Left colon (tissue), 2 donors: ENCODE measurements at places on chromosomes 7 and 10. TPM values are rescaled to one million over a fixed set of nuclear protein-coding genes. Genes with fewer than 3 reads are reported as not detected.

- no peak for DNase-seq
Observed at GRCh38 chr10:12649012-12649584, 299.8 kb downstream of the CAMK1D start.

RBM48 gene
- total RNA-seq = 9.4 TPM

DNA sequence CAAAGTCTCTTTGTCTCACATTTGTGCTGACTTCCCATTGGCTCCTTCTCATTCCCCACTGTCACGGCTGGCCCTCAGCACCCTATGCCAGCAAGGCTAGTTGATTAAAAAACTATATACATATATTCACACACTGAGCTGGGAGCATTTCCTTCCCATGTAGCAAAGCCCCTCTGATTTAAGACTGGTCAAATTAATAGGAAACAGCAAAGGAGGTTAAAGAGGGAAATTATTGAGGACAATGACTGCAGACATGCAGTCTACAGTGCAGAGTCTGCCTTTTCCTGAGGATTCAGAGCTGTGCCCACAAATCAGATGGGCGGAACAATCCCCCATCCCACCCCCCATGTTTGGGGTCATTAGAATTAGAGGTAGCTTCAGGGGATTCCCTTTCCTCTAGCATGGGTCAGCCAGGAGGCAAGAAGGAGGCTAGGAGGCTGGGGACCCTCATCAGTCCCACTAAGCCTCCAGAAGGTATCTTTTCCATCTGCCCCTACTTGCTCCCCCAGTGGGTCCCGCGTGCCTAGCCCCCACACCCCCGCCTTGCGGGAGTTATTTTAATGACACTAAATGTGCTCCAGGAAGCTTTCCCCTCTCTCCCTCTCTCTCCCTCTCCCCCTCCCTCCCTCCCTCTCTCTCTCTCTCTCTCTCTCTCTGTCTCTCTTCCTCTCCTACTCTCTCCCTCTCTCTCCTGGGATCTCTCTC, 9.8 kb upstream of the DLX6 start:
- DNase-seq = no peak

DNA sequence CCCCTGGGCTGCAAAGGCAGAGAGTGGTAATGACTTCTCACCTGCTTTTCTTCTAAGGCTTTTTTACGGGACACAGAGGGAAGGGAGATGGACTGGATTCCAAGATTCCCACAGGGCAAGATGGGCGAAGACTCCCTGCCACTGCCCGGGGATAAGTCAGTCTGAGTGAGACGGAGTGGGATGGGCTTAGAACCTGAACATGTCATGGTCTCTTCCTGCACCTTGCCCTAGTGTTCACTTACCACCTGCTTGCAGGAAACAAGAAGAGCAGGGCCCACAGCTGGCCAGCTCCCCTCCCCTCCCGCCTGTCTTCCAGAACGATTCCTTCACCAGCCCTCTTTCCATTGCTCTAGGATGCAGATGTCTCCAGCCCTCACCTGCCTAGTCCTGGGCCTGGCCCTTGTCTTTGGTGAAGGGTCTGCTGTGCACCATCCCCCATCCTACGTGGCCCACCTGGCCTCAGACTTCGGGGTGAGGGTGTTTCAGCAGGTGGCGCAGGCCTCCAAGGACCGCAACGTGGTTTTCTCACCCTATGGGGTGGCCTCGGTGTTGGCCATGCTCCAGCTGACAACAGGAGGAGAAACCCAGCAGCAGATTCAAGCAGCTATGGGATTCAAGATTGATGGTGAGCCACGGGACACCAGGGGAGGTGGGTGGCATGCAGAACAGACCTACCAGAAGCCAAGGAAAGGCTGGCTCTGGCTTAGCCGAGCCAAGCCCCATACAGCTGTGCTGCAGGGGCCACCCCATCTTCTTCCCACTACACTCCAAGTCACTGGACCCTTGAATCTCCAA, 1.3 kb downstream of the SERPINE1 start:
- no peak for DNase-seq

CALML3 gene
- 0.08 TPM for total RNA-seq

STEAP4 gene
- 3.8 TPM for total RNA-seq

ATOH7 gene
- total RNA-seq = not detected

RNF32 gene
- 2.8 TPM for total RNA-seq

GRCh38 chr10:111525696-111526095, 448.9 kb downstream of the ADRA2A start:
- DNase-seq = no peak

BTBD16 gene
- total RNA-seq = 0.15 TPM

ACTA2 gene
- 245 TPM for total RNA-seq
